Adrenal gland (tissue), 19 donors: ENCODE measurements at places on chromosomes 1 and 21. TPM values are rescaled to one million over a fixed set of nuclear protein-coding genes. Genes with fewer than 3 reads are reported as not detected.
A peak's percentile ranks its signal among the peaks of the same experiment; 100 is the strongest.

Gene WNT9A
- 0.79 TPM for total RNA-seq

GRCh38 chr1:206808615-206809014 is 36.3 kb upstream of the IL10 start:
- H3K4me3 ChIP-seq: no peak overlapping the region
- no peaks in the 10 kb centered on the region for H3K36me3 ChIP-seq
- H3K27ac ChIP-seq: no peak overlapping the region
- no peaks in the 10 kb centered on the region for H3K4me1 ChIP-seq
- no peaks in the 10 kb centered on the region for H3K27me3 ChIP-seq

GRCh38 chr21:45631540-45631939 is 12.0 kb upstream of the PCBP3 start:
- no peaks in the 10 kb centered on the region for H3K27me3 ChIP-seq
- H3K4me3 ChIP-seq: no peak overlapping the region
- H3K4me1 ChIP-seq: no peaks in the 10 kb centered on the region
- no peaks in the 10 kb centered on the region for H3K36me3 ChIP-seq
- DNase-seq: no peak

- H3K4me3 ChIP-seq: no peak overlapping the region
- H3K4me1 ChIP-seq: no peaks in the 10 kb centered on the region
- H3K27me3 ChIP-seq: peaks cover 20% of the 10 kb centered on the region
- no peak overlapping the region for H3K27ac ChIP-seq
- DNase-seq: no peak
- no peaks in the 10 kb centered on the region for H3K36me3 ChIP-seq
These were observed 83.0 kb downstream of the RRAGC start for GRCh38 chr1:38776466-38777065.

DNA sequence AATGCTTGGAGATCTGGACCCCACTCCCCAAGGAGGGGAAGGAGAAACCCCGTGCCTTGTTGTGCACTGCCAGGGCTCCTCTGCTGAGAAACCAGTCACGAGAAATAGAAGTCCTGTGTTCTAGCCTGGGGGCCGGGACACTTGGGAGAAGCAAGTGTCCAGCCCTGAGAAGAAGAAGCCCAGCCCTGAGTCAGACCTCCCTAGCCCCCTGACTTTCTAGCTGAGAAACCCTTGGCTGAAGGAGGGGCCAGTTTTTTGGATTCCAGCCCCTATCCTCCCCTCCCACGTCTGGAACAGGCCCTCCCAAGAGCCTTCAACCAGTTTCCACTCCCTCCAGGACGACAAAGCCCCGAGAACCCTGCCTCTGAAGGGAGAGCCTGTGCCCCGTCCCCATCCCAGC is 100.5 kb downstream of the NAV1 start:
- H3K36me3 ChIP-seq: no peaks in the 10 kb centered on the region
- no peaks in the 10 kb centered on the region for H3K27me3 ChIP-seq
- H3K4me3 ChIP-seq: no peak overlapping the region
- no peak overlapping the region for H3K27ac ChIP-seq

DNA sequence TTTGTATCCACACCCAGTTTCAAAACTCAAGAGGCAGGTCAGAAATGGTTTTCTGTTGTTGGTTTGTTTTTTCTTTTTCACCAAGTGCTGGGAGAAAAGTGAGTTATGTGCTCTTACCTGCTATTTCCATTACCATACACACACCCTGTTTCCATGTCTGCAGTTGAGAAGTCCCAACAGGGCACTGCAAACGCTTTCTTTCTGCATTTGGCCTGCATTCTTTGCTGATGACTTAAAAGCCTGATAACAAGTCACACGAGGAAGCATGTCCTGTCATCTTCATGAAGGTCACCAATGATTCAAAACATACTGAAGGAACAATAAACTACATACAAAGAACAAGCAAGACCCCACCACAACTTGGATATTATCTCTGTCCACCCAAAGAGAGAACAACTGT is 24.8 kb upstream of the KCNE1 start:
- H3K4me3 ChIP-seq: no peak overlapping the region
- no peaks in the 10 kb centered on the region for H3K27me3 ChIP-seq
- peak overlapping the region; percentile 76 for H3K27ac ChIP-seq

GRCh38 chr1:12219800-12220199 is 10.0 kb upstream of the VPS13D start:
- no peak overlapping the region for H3K27ac ChIP-seq
- no peak overlapping the region for H3K4me3 ChIP-seq
- H3K4me1 ChIP-seq: no peaks in the 10 kb centered on the region
- no peaks in the 10 kb centered on the region for H3K36me3 ChIP-seq
- DNase-seq: no peak
- H3K27me3 ChIP-seq: no peaks in the 10 kb centered on the region

Gene CFHR3
- total RNA-seq: 0.11 TPM

Gene AQP10
- total RNA-seq: not detected

DNA sequence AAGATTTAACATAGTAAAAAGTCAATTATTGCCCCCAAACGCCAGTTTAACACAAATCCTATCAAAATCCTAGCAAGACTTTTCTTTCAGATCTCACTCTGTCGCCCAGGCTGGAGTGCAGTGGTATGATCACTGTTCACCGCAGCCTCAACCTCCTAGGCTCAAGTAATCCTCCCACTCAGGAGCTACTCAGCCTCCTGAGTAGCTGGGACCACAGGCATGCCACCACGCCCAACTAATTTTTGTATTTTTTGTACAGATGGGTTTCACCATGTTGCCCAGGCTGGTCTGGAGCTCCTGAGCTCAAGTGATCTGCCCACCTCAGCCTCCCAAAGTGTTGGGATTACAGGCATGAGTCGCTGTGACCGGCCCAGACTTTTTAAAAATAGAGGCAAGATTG is 4.8 kb downstream of the SNIP1 start:
- no peak overlapping the region for H3K27ac ChIP-seq
- H3K27me3 ChIP-seq: no peaks in the 10 kb centered on the region
- no peak for DNase-seq
- H3K4me1 ChIP-seq: peaks cover 9% of the 10 kb centered on the region

DNA sequence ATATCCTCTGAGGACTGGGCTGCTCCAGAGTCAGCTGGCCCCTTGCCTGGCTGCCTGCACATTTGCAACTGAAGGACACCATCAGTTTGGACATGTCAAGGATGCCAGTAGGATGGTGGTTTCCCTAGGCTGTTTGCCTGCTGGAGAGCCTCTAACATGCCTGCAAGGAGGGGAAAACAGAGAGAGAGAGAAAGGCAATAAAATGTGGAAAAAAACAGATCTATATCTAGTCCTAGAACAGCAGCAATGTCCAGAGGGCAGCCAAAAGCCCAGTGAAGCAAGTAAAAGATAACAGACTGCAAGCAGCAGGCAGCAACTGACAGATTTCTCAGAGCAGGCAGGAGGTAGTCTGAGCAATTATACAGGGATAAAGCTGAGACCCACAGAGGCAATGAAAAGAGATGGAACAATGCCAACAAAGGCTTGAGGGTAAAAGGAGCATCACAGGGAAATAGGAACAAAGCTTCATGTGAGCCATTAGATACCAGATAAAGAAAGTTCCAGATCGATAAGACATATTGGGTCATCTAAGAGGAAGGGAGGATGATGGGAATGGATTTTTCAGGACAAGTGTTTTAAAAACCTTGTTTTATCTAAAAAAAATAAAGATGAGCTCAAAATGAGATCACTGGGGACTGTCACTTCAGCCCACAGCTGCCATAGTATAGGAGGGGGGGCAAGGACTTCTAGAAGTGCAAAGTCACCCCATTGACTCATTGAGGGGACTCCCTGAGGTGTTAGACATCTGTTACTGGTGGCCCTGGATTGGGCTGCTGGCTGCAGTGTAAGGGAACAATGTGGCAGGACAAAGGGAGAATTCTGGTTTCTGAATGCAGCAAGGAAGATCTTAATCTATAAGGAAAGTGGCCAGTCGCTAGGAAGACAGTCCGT is 38.6 kb upstream of the GADD45A start:
- no peaks in the 10 kb centered on the region for H3K27me3 ChIP-seq
- H3K27ac ChIP-seq: peak overlapping the region; percentile 35
- H3K36me3 ChIP-seq: no peaks in the 10 kb centered on the region
- DNase-seq: peak; percentile 80
- no peak overlapping the region for H3K4me3 ChIP-seq

DNA sequence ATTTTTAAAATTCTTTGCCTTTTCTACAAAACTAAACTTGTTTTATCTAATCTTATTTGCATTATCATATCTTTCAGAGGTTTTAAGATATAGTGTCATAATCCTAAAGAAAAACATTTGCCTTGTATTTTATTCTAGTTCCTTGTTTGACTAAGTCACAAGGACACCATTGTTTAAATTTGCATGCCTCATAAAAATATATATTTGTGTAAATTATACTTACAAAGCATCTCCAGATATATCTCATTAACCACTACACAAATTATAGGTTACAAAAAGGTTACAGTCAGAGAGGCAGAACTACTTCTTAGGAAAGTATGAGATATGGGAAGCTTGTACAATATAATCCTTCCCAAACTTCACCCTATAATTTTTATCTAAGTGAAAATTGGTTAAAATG is 4.2 kb upstream of the RGS13 start:
- no peak overlapping the region for H3K4me3 ChIP-seq
- H3K36me3 ChIP-seq: no peaks in the 10 kb centered on the region
- H3K27me3 ChIP-seq: no peaks in the 10 kb centered on the region
- peaks cover 11% of the 10 kb centered on the region for H3K4me1 ChIP-seq

Gene AADACL3
- total RNA-seq: not detected
